ELF-1 (cell line): ENCODE measurements at places on chromosomes 4 and X.

DNA sequence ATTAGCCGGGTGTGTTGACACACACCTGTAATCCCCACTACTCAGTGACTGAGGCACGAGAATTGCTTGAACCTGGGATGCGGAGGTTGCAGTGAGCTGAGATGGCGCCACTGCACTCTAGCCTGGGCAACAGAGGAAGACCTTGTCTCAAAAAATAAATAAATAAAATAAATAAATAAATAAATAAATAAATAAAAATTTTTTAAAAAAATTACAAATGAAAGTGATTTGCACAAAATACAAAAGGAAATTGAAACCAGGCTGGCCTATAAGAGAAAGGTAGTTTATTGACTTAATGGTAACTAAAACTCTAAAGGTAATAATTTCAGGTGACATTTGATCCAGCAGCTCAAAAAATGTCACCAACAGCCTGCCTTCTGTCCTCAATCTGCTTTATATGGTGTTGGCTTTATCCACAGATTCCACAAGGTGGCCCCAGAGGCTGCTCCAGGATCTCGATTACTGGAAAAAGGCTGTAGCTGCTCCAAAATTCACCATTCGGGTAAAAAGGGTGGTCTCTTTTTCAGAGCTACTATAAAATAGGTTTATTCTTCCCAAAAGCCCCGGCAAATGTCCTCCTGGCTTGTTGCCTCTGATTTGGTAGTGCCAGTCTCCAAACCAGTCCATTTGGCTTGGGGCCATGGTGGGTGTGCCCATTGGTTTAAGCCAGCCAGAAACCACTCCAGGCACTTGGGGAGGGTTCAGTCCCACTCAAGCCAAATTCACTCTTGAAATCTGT lies 61.4 kb upstream of the TRIM2 start:
- DNase-seq: peak; percentile 77

- DNase-seq: no peak
These were observed 34.5 kb downstream of the PALLD start for GRCh38 chr4:168531305-168531704.

DNA sequence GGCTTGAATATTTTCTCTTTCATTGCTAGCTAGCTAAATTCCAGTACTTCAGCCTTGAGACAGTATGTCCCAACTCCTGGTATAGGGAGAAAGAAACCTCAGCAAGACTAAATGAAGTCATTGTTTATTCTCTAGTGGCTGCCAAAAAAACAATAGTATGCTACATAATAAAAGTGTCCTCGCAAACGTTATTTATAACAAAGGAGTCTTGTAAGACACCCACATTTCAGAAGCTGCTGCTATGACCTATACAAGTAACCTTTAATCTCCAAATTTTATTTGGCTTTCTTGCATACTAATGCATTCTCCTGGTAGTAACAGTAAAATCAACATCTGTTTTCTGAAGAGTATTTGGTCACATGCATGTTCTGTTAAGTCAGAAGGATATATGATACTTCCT lies 28.8 kb downstream of the NEK1 start:
- no peak for DNase-seq

- no peak for DNase-seq
These were observed 524.0 kb downstream of the DMD start for GRCh38 chrX:32687379-32687778.

DNA sequence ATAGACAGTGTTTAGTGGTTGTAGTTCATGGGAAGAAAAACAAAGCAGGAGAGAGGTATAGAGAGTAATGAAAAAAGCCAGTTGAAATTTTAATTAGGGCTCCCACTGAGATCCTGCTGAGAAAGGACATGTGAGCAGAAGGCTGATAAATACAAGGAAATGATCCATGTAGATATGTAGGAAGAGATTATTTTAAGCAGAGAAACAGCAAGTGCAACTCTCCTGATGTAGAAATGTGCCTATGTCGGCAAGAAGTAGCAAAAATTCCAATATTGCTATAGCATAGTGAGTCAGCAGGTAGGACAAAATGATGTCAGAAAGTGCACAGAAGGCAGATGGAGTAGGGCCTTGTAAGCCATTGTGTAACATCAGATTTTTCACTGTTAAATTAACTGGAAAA lies 1027.3 kb downstream of the PCDH18 start:
- no peak for DNase-seq

- no peak for DNase-seq
These were observed 143.3 kb upstream of the RPS6KA3 start for GRCh38 chrX:20409991-20410390.

- DNase-seq: no peak
These were observed 82.9 kb upstream of the TMEM150C start for GRCh38 chr4:82644734-82645126.

- DNase-seq: no peak
These were observed 75.5 kb downstream of the GALNT7 start for GRCh38 chr4:173243917-173244658.
